ENCODE measurements at places on chromosomes 6 and 20. TPM values are rescaled to one million over a fixed set of nuclear protein-coding genes. Genes with fewer than 3 reads are reported as not detected.

DNA sequence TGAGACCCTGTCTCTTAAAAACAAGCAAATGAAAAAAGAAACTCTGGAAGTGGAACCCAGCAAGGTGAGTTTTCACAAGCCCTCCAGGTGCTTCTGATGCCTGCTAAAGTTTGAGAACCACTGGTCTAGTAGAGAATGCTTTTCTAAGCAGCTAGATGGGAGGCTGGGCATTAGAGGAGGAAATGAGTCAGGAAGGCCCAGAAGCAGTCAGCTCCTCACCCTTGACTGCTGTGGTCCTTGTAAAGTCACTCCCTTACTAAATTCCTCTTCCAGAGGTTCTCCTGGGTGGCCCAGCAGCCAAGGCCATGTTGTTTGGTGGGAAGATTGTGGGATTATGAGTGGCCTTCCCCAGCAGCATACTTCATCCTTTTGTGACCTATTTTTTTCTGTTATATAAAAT lies 52.0 kb upstream of the FYN start:
- no peaks in the 10 kb centered on the region for H3K36me3 ChIP-seq
- no peak for DNase-seq
- peaks cover 29% of the 10 kb centered on the region for H3K4me1 ChIP-seq
- no peaks in the 10 kb centered on the region for H3K27me3 ChIP-seq
- H3K27ac ChIP-seq, result no peak overlapping the region
- no peak overlapping the region for H3K4me3 ChIP-seq

DNA sequence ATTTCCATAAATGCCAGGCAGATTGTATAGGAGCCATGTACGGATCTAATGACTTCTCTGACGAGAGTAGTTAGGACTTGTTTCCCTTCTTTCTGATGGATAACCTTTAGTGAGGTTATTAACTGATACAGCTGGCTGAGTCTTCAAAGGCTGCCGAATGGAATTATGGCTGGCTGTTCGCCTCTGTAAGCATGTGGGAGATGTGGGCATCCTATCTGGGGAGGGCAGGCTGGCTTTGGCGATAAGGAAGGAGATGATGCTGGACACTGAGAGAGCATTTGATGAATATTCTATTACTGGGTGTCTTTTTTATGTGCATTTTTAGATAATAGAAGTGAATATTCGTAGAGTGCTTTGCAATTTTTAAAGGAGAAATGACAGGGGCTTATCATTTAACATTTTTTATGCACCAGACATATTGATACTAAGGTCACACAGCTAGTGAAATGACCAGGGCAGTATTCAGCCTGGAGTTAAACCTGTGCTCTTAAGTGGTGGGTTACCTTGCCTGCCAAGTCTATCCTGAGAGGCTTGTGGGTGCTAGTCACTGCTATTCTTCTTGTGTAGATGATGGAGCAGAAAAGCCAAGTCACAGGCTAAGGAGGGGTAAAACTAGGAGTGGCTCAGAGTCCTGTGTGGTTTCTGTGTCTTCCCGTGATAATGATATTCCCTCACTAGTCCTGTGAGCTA lies 3.1 kb downstream of the PBOV1 start:
- no peak overlapping the region for H3K27ac ChIP-seq
- no peak for DNase-seq
- no peaks in the 10 kb centered on the region for H3K4me1 ChIP-seq
- H3K27me3 ChIP-seq, result peaks cover 26% of the 10 kb centered on the region

- no peak overlapping the region for H3K4me3 ChIP-seq
- H3K36me3 ChIP-seq, result no peaks in the 10 kb centered on the region
- no peak overlapping the region for H3K27ac ChIP-seq
Measured at GRCh38 chr6:56804996-56805395, 149.9 kb upstream of the BEND6 start.

DNA sequence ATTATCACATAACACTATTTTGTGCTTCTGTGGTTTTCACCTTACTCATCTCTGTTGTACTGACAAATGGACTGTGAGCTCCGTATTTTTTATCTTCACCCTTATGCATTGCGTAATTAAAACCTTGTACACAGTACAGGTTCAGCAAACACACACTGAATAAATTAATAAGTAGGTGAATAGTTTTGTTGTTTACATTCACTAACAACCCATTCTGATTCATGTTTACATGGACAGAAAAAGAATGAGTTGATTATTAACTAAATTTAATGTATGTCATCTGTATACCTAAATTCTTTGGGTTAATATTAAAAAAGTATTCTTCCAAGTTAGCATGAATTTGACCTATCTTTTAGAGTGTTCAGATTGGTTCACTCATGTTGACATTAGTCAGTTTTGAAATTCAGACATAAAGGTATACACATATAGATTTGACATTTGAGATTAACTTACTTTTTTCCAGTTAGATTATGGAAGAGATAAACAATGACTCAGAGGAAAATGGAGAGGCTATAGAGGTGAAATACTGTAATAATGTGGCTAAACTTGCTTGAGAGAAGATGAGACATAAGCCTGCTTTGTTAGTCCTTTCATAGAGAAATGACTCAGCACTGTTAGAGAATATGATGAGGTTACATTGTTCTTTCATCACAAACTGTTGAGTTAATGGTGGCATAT lies 541.7 kb upstream of the FLRT3 start:
- H3K36me3 ChIP-seq, result no peaks in the 10 kb centered on the region
- no peaks in the 10 kb centered on the region for H3K27me3 ChIP-seq
- H3K4me3 ChIP-seq, result no peak overlapping the region
- no peak overlapping the region for H3K27ac ChIP-seq
- no peaks in the 10 kb centered on the region for H3K4me1 ChIP-seq
- no peak for DNase-seq

GRCh38 chr20:47800623-47801022 lies 15.3 kb upstream of the SULF2 start:
- no peak overlapping the region for H3K4me3 ChIP-seq
- no peaks in the 10 kb centered on the region for H3K4me1 ChIP-seq
- DNase-seq, result no peak
- H3K36me3 ChIP-seq, result no peaks in the 10 kb centered on the region
- peaks cover 9% of the 10 kb centered on the region for H3K27me3 ChIP-seq
- no peak overlapping the region for H3K27ac ChIP-seq

DNA sequence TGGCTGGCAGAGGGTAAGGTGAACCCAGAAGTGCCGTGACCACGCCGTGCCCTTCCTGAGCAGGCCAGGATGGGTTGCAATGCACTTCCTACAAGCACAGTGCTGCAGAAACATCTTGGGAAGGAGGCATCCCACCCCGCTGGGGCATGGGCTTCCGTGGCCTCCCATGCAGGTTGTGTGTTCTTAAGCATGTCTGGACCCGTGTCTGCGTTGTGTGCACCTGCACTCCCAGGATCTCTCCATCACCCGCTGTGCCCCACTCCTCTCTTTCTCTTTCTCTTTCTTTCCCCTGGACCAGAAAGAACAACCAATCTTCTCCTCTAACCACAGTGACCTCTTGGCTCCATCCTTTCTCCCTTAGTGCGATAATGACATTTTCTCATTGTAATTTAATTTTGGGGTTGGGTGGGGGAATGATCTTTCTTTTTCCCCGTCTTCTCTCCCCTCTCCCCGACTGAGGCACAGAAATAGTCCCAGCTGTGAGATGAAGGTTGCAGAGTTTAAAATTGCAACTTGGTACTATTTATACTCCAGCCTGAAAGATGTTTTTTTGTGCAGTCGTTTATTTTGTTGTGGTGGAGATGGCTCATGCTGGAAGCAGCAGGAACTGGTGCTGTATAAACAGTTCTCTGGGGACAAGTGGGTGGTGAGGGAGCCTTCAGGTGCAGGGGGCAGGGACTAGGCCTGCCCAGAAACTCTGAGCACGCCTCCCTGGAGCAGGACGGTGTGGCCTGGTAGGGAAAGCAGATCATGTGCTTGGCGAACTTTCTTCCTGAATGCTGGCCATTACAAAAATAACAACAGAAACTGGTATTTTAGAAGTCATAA lies 20.5 kb downstream of the BCAS4 start:
- H3K4me1 ChIP-seq, result peaks cover 30% of the 10 kb centered on the region
- H3K36me3 ChIP-seq, result peaks cover 5% of the 10 kb centered on the region
- H3K4me3 ChIP-seq, result no peak overlapping the region
- H3K27ac ChIP-seq, result no peak overlapping the region
- DNase-seq, result no peak

DNA sequence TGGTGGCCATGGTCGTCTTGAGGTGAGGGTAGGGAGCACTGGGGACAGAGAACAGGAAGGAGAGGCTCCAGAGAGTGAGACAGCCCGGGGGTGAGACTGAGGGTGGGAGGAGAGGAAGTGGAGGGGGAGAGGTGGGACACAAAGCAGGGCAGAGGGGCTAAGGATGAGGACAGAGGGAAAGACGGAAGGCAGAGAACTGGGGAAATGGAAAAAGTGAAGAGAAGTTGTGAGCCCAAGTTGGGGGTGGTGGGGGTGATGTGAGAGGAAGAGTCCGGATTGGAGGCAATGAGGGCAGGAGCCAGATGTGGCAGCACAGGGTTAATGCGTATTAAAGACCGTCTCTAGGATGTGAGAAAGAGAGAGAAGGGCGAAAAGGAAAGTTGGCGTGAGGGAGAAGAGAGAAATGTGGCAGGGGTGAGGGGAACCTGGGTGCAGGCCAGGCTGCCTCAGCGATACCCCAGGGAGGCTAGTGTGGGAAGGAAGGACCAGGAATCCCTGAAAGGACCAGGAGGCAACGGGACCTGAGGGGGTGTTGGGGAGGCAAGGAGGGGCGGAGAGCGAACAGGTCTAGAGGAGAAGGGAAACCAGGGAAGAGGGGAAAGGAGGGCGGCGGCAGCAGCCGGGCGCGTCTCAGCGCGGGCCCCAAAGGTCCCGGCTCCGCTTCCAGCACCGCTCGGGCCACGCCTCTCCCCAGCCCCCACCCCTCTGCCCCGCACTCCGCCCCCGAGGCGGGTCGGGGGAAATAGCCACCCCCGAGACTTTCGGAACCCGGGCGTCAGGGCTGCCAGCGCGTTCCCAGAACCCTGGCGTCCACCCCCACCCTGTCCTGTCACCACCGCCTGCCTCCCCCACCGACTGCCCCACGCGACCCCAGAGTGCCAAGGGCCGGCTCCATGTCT lies at the start of gene PPP1R18:
Gene PPP1R18, minus strand, starts transcription at position 637 of the 899 bp plus-strand sequence. Its CDS starts 627 bp downstream, at position 10.
- peaks cover 70% of the 10 kb centered on the region for H3K36me3 ChIP-seq
- peaks cover 37% of the 10 kb centered on the region for H3K4me1 ChIP-seq

- no peaks in the 10 kb centered on the region for H3K27me3 ChIP-seq
- no peaks in the 10 kb centered on the region for H3K36me3 ChIP-seq
- no peak overlapping the region for H3K4me3 ChIP-seq
- no peak overlapping the region for H3K27ac ChIP-seq
Measured at GRCh38 chr6:50925548-50925947, 106.9 kb downstream of the TFAP2B start.

GRCh38 chr20:49824206-49824605 lies 11.6 kb downstream of the SLC9A8 start:
- no peak for DNase-seq
- H3K27ac ChIP-seq, result no peak overlapping the region
- peaks cover 42% of the 10 kb centered on the region for H3K4me1 ChIP-seq
- H3K27me3 ChIP-seq, result no peaks in the 10 kb centered on the region

- no peak overlapping the region for H3K4me3 ChIP-seq
- DNase-seq, result peak; percentile 55
- peaks cover 51% of the 10 kb centered on the region for H3K36me3 ChIP-seq
- peaks cover 34% of the 10 kb centered on the region for H3K4me1 ChIP-seq
- H3K27me3 ChIP-seq, result no peaks in the 10 kb centered on the region
- H3K27ac ChIP-seq, result peak overlapping the region; percentile 42
Measured at GRCh38 chr6:12119085-12119588, 107.0 kb downstream of the HIVEP1 start.

- H3K4me3 ChIP-seq, result no peak overlapping the region
- H3K27me3 ChIP-seq, result no peaks in the 10 kb centered on the region
- H3K27ac ChIP-seq, result peak overlapping the region; percentile 52
- DNase-seq, result no peak
Measured at GRCh38 chr20:17939622-17940223, 28.9 kb downstream of the SNX5 start.

GRCh38 chr6:119446115-119446554 lies 96.6 kb upstream of the MAN1A1 start:
- peaks cover 39% of the 10 kb centered on the region for H3K4me1 ChIP-seq
- no peak overlapping the region for H3K4me3 ChIP-seq
- H3K27me3 ChIP-seq, result peaks cover 4% of the 10 kb centered on the region
- H3K36me3 ChIP-seq, result peaks cover 11% of the 10 kb centered on the region
- no peak for DNase-seq

- no peaks in the 10 kb centered on the region for H3K27me3 ChIP-seq
- peak overlapping the region; percentile 89 for H3K27ac ChIP-seq
- peak overlapping the region; percentile 58 for H3K4me3 ChIP-seq
- no peaks in the 10 kb centered on the region for H3K36me3 ChIP-seq
- H3K4me1 ChIP-seq, result peaks cover 38% of the 10 kb centered on the region
Measured at GRCh38 chr6:138454981-138455706, 44.1 kb downstream of the NHSL1 start.

GRCh38 chr20:51490635-51491034 lies 51.9 kb downstream of the NFATC2 start:
- H3K4me3 ChIP-seq, result no peak overlapping the region
- H3K27me3 ChIP-seq, result no peaks in the 10 kb centered on the region
- DNase-seq, result no peak
- peaks cover 82% of the 10 kb centered on the region for H3K36me3 ChIP-seq
- H3K27ac ChIP-seq, result no peak overlapping the region

DNA sequence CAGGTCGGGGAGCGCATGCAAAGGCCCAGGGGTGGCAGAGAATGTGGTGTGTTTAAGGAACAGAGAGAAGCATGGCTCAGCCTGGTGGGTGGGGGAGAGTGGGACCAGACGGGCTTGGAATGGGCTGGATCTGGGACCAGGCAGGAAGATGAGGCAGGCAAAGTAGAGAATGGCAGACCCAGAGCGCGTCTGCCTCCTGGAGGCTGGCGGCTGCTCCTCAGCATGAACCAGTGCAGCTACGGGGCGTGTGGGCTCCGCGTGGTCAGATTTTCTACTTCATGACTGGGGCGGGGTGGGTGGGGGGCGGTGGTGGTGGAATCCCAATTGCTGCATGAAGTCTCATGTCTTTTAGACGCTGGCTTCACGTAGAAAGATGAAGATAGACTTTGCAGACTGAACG lies 135.6 kb downstream of the TFAP2C start:
- H3K4me3 ChIP-seq, result no peak overlapping the region
- no peaks in the 10 kb centered on the region for H3K27me3 ChIP-seq
- DNase-seq, result no peak

DNA sequence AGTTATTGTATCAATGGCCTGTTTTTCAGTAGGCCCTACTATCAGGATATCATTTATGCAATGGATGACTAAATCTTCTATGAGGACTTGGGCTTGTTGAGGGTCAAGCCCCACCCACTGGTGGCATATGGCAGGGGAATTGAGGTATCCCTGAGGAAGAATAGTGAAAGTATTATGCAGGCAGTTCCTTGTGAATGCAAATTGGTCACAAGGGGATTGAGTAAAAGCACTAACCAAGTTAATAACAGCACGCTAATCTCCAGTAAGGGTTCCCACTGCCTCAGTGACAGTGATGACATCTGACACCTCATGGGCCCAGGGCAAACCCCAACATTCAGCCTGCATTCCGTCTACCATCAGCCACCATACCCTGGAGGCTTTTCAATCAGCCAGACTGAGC lies 14.9 kb downstream of the BPIFA1 start:
- H3K27me3 ChIP-seq, result peaks cover 12% of the 10 kb centered on the region
- H3K4me3 ChIP-seq, result no peak overlapping the region
- DNase-seq, result no peak
- no peaks in the 10 kb centered on the region for H3K36me3 ChIP-seq
- no peaks in the 10 kb centered on the region for H3K4me1 ChIP-seq

GRCh38 chr6:34273242-34273805 lies 24.5 kb upstream of the SMIM29 start:
- H3K36me3 ChIP-seq, result no peaks in the 10 kb centered on the region
- H3K4me3 ChIP-seq, result no peak overlapping the region
- H3K4me1 ChIP-seq, result peaks cover 7% of the 10 kb centered on the region

ADGRB3 gene
- total RNA-seq, result not detected

MEA1 gene
- 56.6 TPM for total RNA-seq

DOK5 gene
- not detected for total RNA-seq

SEMG1 gene
- total RNA-seq, result not detected

DSP gene
- 0.15 TPM for total RNA-seq

DIDO1 gene
- total RNA-seq, result 62.2 TPM

TBP gene
- total RNA-seq, result 19.1 TPM

SSTR4 gene
- not detected for total RNA-seq

DNMT3B gene
- 2.2 TPM for total RNA-seq

MCCD1 gene
- not detected for total RNA-seq

PIGT gene
- total RNA-seq, result 53.0 TPM

All from activated CD4-positive, alpha-beta memory T cell treated with anti-CD3 and anti-CD28 coated beads, Interleukin-2, amount 10 ng/mL, durations not matched to agents 7 days and 5 days (primary cell).